ENCODE measurements at places on chromosomes 3 and 15. TPM values are rescaled to one million over a fixed set of nuclear protein-coding genes. Genes with fewer than 3 reads are reported as not detected.

RPL32 gene
- 769 TPM for total RNA-seq

RPL39L gene
- total RNA-seq, result 22.3 TPM

ITIH3 gene
- total RNA-seq, result 0.11 TPM

CATSPER2 gene
- 1.8 TPM for total RNA-seq

ADAMTS9 gene
- total RNA-seq, result 4.6 TPM

TRPM1 gene
- not detected for total RNA-seq

ABHD2 gene
- 169 TPM for total RNA-seq

ZDHHC19 gene
- not detected for total RNA-seq

CCDC50 gene
- 64.0 TPM for total RNA-seq

CPLX3 gene
- total RNA-seq, result not detected

GXYLT2 gene
- total RNA-seq, result 51.0 TPM

VEPH1 gene
- 55.6 TPM for total RNA-seq

CX3CR1 gene
- total RNA-seq, result under 0.01 TPM

SNRPA1 gene
- 24.3 TPM for total RNA-seq

SYNPR gene
- not detected for total RNA-seq

All from articular chondrocyte of knee joint (primary cell).